Fibroblast of the aortic adventitia (primary cell): ENCODE measurements at places on chromosomes 5 and 9.

DNA sequence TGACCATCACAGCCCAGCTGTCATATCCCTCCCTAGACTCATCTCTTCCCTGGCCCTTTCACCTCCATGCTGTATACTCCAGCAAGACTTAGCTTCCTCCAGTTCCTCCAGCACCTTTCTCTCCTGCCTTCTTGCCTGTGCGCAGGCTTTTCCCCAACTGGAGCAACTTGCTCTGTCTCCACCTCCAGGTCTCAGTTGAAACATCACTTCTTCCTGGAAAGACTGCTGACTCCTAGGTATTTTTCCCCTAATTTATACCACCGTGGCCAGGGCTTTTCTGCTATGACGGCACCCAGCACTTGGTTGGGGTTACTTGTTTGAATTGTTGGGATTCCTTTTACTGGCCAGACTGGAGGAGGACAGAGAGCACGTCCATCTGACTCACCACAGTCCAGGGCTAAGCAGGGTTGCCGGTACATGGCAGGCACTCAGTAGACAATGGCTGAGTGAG is 67.5 kb downstream of the KCNIP1 start:
- DNase-seq, result no peak

GRCh38 chr5:171581781-171582180 is 162.3 kb downstream of the FGF18 start:
- no peak for DNase-seq

DNA sequence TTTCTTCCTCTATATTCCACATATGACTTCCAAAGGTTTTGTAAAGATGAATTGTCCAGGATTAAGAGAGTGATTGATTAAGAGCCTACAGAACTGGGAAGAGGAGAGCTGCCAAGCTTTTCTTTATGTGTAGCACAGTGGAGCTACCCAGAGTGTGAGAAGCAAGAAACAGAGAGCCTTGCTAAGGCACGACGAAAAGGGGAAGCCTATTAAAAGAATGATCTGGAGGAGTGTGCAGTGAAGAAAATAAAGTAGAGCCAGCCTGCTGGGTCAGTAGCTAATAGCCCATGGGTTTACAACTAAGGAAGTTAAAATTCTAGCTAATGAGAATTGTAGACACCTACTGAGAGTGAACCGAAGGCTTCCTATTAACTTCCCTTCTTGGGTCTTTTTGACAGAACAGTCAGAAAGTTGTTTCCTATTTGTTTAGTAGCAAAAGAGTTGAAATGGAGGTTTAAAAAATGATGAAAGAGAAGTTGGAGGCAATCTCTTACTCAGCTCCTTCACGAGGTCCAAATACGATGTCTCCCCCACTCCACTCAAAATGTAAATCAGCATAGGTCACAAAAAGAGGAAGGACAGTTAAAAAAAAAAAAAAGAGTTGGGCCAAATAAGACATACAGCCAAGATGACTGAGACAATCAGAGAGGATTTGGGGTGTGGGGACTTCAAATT is 957 bp upstream of the PRR16 start:
- no peak for DNase-seq

DNA sequence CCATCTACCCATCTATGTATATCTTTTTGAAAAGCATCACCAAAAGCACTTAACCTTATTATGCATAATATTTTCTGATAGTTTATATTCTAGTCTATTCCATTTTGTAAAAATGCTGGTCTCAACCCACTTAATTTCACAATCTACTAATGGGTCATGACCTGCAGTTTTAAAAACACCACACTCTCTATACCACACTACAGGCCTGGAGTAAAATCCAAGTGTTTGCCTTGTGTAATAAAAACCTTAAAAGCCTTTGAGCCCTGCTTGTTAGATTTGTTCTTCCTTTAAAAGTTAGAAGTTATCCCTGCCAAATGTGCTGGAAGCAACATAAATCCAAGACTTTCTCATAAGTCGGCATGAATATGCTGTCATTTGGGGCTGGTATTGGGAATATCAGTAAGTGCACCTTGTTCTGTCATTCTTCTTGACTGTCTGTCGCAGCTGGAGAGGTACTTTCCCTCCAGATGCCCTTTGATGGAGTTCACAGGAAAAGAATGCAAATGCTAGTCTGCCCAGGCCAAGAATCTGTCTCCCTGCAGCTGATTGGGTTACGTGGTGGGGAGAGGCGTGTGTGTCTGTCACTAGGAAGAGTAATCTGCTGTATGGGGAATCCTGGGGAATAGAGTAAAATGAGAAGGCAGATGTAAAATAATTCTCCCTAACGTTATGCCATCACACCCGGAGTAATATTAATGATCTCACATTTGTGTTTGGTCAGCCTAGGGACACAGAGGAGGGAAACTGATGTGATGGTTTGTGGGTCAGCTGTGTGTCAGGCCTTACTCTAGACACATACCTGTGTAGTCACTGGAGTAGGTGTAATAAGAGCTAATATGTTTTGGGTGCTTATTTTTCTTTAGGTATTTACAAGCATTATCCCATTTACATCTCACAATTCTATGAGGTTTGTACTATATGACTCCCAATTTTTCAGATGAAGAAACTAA is 79.4 kb downstream of the ZNF366 start:
- DNase-seq, result peak; percentile 63

DNA sequence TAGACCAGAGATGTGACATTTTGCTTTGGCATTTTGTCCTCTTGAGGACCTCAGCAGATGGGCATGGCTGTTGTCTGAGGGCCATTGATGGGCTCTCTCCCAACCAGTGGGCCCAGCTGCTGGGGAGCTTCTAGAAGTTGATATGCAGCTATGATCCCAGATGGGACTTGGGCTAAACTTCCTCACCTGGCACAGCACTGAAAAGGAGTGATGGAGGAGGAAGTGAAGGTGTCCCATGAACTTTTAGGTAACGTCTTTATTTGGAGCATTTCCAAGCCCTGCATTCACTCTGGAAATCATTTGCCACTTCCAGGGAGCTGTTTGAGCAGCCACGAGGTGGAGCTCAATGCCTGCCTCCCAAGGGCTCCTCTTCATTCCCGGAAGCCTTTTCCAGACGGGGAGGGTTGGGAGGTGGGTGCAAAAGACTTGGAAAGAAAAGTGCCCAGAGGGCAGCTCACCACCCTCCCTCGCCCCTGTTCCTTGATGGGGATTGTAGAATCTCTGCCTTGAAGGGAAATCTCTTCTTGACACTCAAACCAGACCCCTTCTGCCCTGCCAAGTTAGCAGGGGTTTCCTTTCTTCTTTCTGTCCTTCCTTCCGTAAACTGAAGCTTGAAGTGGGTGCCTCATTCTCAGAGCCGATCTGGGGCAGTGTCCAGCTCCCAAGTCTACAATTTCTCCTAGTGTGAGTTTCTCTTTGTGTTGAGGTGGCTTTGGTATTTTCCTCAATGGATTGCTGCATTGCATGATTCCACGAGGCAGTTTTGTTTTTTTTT is 18.1 kb upstream of the NEUROG1 start:
- DNase-seq, result peak; percentile 17
